Stimulated activated CD4-positive, alpha-beta T cell treated with anti-CD3 and anti-CD28 coated beads, Interleukin-15, amount 100 ng/mL, for 24 hours (primary cell): ENCODE measurements at places on chromosomes 5 and 9.

- no peak for DNase-seq
Observed at GRCh38 chr9:2036844-2037243, 21.7 kb downstream of the SMARCA2 start.

DNA sequence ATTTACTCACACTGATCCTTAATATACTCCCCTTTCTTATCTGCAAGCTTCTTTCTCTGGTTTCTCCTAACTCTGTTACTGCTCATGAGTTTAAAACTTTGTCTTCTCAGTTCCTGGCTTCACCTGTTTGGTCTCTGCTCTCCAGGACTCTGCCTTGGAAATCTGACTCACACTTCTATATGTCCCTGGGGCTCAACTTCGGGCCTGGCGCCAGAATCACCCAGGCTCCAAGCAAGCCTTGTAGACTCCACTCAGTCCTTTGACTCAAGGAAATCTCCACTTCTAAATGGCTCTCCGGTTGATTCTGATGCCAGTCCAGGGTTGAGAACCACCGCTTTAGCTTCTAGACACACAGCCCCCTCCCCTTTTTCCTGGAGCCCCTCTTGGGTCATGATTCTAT is 57.8 kb downstream of the TMC1 start:
- no peak for DNase-seq

DNA sequence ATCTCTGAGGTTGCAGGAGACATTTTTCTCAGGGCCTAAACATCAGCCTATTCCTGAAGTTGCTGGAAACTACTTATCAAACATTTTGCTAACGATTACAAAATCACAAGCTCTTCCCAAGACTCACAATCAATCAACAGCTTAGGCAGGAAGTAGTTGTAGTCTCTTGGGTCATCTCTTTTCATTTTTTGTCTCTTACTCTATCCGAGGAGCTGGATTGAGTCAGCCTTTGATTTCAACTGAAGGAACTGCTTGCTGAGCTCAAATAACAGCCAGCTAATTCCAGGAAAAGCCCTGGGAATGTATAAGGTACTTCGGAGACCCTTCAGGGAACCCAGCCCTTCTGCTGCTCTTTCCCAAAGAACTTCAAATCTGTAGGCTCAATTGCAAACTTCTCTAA is 398.9 kb downstream of the PLK2 start:
- DNase-seq, result no peak

GRCh38 chr5:172740428-172741205 is 30.4 kb downstream of the DUSP1 start:
- DNase-seq, result no peak

DNA sequence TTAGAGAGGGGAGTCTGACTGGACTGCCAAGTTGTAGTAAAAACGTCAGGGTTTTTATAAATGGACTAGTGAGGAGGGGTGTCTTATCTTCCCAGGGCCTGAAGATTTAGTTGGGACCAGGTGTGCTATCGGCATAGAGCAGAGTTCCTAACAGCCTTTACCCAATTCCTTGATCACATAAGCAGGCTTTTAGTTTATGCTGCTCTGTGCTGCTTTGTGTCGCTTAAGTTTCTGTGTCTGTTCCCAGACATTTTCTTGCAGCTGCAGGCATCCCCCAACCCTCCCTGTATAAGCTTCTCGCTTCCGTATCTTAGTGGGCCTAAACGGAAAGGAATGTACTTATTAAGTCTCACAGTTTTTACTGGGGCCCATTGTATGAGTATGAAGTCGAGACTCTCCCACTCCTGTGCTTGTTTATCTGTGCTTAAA is 2.6 kb upstream of the SMC5 start:
- no peak for DNase-seq

DNA sequence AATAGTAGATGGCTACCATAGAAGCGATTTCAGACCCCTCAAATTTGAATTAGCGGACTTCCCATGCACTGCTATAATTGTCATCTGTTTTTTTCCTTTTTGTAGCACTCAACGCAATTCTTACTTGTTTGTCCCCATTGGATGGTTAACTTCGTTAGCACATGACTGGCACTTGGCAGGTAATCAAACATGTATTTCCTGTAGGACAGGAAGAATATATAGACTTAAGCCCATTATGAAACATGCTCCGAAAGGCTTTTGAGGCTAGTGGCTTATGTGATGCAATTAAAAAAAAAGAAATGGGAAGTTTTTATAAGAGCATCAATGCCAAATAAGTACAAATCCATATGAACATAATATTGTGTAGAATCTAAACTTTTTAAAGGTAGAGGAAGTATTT is 301.2 kb downstream of the PSAT1 start:
- no peak for DNase-seq

- DNase-seq, result peak; percentile 77
Observed at GRCh38 chr9:132411091-132411508, 1.1 kb downstream of the CFAP77 start.

- DNase-seq, result no peak
Observed at GRCh38 chr5:163622799-163623198, 117.4 kb downstream of the MAT2B start.

DNA sequence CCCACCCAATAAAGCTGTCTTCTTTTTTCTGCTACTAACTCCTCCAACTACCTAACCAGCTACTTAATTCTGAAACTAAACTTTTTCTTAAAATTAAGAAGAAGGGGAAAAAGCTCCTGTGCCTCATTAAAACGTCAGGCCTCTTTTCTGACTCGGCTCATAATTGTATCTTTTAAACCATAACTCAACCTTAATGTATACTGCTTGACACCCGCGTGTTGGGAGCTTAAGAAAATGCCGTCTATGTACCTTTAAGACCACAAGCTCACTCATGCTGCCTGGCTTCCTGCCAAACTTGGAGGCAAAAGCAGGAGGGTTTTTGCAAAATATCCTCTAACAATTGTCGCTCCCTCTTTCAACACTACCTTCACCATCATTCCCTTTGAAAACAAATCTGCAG is 5.0 kb downstream of the EBF1 start:
- peak; percentile 66 for DNase-seq
